Mesothelial cell of epicardium (in vitro differentiated cells): ENCODE measurements at places on chromosomes 1 and 21.

- no peak for DNase-seq
Measured at GRCh38 chr1:48016515-48016914, 19.3 kb upstream of the TRABD2B start.

DNA sequence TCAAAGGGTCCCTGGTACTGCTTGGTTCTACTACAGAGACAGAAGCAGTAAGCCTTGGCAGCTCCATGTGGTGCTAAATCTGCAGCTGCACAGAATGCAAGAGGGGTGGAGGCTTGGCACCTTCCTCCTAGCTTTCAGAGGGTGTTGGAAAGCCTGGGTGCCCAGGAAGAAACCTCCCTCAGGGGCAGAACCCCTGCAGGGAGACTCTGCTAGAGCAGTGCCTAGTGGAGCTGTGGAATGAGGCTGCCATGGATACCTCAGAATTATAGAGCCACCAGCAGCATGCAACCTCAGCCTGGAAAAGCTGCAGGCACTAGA, 76.2 kb upstream of the TLR5 start:
- no peak for DNase-seq

- no peak for DNase-seq
Measured at GRCh38 chr1:56456435-56457101, 122.8 kb downstream of the PLPP3 start.

DNA sequence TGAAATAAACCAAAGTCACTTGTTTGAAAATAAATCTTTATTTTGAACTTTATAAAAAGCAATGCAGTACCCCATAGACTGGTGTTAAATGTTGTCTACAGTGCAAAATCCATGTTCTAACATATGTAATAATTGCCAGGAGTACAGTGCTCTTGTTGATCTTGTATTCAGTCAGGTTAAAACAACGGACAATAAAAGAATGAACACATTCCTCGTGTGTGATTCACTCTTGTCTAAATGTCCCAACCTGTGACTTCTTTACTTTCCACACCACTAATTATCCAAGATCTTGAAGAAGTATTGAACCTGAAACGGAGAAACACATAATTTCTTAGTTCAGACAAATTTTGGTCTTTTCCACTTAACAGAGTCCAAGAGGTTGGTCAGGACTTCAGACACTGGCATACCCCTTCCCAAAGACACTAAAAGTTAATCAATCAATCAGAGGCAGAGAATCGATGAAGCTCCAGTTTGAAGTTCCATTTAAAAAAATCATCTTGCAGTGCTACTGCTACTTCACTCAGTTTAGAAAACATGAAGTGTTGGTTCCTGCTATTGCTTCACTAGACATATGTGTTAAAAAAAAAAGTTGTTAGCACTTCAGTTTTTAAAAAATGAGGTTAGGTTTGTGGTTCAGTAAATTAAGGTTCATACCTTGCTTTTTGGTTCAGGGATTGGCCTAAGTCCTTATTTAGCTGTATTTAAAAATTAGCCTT, 26.2 kb downstream of the ATP1B1 start:
- no peak for DNase-seq

GRCh38 chr1:212162635-212163034, 122.6 kb upstream of the PPP2R5A start:
- no peak for DNase-seq

- no peak for DNase-seq
Measured at GRCh38 chr1:109621379-109622136, 1.9 kb downstream of the AMPD2 start.

DNA sequence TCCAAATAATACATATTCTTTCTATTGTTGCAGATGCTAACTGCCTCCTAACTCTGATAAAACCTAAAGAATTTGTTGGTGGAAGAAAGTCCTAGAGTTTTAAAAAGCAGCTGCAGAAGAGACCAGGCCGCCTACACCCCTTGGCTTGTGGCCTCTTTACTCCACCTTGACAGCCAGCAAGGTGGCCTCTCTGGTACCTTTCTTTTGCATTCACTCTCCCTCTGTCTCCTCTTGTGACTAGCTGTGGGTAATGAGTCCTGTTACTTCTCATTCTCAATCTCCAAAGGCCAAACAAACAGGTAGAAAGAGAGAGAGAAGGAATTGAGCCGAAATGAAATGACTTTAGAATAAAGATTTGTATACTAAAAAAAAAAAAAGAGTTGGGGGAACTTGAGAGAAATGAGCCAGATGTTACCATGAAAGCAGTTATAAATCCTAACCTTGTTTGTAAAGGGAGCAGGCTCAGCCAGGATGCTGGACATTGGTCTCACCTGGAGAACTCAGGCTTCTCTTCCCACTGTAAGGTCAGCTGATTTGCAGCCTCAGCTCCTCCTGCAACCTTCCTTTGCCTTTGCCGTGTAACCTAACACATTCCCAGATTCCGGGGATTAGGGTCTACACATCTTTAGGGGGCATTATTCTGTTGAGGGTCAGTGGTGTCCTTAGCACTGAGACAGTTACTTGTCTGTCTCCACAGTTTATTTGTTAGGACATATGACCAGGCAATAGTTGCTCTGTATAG, 164.1 kb upstream of the IRF2BP2 start:
- no peak for DNase-seq

- DNase-seq = no peak
Measured at GRCh38 chr1:228104526-228105269, 1.6 kb upstream of the C1orf35 start.

GRCh38 chr1:109041621-109042468, at the start of gene WDR47:
Gene WDR47, minus strand, starts transcription at chr1:109042102. Its CDS starts 18,590 bp downstream, at chr1:109023512.
- peak; percentile 91 for DNase-seq

DNA sequence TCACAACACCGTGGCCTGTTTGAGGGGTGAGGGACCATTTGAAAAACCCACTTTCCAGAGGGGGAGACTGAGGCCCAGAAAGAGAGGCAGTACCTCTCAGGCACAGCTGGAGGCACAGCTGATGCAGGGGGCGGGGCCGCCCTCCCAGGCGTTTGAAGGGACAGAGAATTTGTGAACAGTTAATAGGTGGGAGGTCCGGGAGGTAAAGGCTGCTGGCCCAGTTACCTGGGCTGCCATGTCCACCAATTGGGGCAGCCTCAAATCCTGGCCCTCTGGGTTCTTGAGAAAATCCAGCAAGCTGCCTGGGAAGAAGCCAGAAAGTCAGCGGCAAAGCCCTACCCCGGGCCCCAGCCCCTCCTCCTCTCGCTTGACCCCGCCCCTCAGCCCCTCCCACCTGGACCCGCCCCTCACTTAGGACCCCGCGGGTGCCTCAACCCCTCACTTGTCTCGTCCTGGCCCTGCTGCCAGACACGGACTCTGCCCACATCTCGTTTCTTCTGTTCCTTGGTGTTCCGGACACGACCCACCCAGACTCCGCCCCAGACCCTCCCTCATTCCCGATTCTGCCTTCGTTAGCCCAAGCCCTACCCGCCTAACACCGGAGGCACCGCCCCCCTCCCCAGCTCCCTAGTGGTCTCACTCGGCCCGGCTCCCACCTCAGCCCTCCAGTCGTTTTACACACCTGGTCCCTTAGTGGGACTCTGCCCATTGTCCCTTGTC, 10.8 kb upstream of the AHDC1 start:
- no peak for DNase-seq

GRCh38 chr1:179021873-179022272, 3.8 kb upstream of the FAM20B start:
- DNase-seq = no peak

DNA sequence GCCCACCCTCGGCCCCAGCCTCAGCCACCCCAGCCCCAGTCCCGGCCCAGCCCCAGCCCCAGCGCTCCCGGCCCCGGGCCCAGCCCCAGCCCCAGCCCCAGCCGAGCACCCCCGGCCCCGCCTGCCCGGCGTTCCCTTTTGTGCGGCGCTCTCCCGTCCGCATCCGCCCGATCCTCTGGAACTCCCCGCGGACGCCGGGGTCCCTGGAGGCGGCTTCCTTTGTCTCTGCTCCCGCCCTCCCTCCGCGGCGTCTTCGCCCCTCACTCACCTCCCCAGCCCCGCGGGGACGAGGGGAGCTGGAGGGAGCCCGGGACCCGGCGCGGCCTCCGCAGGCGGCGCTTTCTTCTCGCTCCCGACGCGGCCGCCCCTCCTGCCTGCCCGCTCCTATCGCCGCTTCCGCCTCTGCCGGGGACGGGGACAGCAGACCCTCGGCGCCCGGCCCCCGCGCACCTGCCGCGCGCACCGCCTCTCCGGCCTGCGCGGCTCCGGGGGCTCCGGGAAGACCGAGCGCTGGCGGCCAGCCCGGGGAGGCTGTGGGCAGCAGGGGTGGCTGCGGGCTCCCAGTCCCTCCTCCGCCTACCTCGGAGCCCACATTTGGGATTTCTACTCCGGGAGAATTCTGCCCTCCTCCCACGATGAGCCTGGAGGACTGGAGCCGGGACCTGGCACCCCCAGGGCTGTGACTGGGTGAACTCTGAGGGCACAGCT, 14.0 kb downstream of the AGRN start:
- no peak for DNase-seq

DNA sequence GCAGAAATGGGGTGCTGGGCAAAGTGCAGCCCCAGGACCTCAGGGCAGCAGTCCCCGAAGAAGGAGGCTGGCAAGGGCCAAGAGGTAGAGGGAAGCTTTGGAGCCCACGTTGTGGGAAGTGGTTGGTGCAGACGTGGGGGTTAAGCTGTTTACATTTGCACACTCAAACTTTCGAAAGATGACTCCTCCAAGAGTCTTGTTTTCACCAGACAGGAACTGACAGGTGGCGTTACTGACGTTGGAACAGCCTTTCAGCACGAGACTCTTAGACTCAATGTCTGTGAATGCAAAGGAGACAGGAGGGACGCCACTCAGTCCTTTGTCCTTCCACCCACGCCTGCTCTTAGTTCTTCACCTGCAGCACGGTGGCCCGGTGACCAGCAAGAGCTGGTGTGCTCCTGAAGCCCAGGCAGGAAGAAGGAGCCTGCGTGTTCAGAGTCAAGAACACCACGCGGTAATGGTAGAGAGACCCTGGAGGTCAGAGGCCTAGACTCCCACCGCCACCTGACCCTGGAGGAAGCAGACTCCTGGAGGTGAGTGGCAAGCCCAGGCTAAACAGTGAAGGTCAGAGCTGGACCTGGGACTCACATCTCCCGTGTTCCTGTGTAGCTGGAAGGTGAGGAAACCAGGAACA, 15.9 kb downstream of the LYPD8 start:
- DNase-seq = no peak

GRCh38 chr1:201501144-201501543, 5.8 kb downstream of the CSRP1 start:
- no peak for DNase-seq

- no peak for DNase-seq
Measured at GRCh38 chr1:212752934-212753497, 38.6 kb downstream of the NSL1 start.

- DNase-seq = no peak
Measured at GRCh38 chr1:87197156-87197555, 131.5 kb upstream of the LMO4 start.

- DNase-seq = no peak
Measured at GRCh38 chr1:84062496-84062895, 63.6 kb upstream of the TTLL7 start.

DNA sequence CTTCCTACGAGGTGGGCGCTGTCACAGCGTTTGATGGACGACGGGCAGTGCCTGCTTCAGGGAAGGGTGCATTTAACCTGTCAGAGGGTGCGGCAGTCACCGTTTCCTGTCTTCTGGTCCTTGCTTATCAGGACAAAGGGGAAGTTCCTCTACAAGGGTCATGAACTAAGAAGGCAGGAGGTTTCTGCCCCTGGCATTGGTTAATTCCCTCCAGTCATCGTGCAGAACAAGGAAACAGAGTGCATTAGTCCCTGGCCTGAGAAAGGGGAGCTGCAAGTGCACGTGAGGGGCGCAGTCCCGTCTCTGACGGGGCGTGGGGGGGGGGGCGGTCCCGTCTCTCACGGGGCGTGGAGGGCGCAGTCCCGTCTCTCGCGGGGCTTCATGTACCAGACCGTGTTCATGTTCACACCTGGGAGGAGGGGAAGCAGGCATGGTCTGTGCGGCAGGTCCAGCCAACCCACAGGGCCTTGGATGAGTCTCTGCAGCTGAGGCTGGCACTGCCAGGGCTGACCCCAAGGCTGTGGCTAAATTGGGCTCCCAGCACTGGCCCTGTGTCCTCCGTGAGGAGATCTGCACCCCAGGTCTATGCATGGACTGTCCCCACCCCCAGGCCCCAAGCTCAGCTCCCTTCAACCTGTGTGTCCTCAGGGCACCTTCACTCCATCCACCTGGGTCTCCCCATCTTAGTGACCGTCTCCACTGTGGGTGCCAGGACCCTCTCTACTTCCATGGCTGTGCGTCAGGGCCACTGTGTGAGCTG, 89.2 kb upstream of the COL6A1 start:
- DNase-seq = no peak

- no peak for DNase-seq
Measured at GRCh38 chr1:204079608-204079999, 6.7 kb downstream of the SOX13 start.

- no peak for DNase-seq
Measured at GRCh38 chr1:220572416-220572815, 44.5 kb downstream of the MARK1 start.

GRCh38 chr1:94629259-94630181, 88.0 kb upstream of the F3 start:
- DNase-seq = no peak

- DNase-seq = no peak
Measured at GRCh38 chr21:15552914-15553494, 176.8 kb upstream of the USP25 start.

GRCh38 chr1:229759037-229759435, 133.0 kb downstream of the URB2 start:
- DNase-seq = no peak

DNA sequence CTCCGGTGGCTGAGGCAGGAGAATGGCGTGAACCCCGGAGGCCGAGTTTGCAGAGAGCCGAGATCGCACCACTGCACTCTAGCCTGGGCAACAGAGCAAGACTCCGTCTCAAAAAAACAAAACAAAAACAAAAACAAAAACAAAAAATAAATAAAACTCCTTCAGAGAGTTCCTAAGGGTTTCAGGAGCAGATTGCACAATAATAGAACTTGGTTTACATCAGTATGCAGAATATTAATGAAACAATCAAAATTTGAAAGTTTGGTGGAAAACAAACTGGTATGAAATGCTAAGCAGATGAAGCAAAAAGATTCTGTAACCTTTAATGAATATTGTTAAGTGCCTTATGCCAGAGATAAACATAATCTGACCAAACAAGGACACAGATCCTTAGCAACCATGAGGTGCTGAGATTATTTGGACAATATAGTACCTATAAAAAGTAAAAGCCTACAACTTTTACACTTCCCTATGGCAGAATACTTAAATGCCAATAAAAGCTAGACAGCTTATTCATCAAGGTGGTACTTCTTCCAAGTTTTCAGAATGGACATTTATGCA, 41.2 kb downstream of the SLC25A24 start:
- DNase-seq = no peak

DNA sequence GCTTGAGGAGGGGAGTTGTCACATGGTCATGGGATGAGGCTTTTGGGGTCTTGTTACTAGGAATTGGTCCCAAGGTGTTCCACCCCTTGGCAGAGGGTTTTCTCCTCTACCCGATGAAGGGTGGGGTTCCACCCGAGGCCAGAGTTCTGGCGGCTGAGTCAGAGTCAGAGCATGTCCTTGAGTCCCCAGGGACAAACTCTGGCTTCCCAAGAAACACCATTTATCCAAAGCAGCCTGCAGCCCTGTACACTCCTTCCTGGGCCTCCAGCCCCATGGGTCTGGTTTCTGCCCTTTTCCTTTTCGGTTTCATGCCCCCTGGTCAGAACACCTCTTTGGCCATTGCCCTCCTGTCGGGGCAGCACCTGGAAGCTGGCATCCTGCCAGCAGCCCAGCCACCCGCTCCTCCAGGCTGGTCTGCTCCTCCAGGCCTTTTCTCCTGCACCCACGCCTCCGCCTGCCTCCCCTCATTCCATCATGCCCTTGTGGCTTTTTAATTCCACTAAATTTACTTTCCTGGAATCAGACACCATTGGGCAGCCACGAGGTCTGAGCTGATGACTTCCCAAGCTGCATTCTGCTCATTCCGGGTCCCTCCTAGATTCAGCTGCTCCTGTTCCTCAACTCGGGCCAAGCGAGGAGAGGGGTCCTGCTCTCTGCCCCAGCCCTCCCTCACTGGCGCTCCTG, 301.7 kb upstream of the VAMP3 start:
- DNase-seq = no peak
